ENCODE measurements at places on chromosomes 12 and 14.

- DNase-seq = no peak
Measured at GRCh38 chr12:132182711-132183365, 38.6 kb downstream of the NOC4L start.

DNA sequence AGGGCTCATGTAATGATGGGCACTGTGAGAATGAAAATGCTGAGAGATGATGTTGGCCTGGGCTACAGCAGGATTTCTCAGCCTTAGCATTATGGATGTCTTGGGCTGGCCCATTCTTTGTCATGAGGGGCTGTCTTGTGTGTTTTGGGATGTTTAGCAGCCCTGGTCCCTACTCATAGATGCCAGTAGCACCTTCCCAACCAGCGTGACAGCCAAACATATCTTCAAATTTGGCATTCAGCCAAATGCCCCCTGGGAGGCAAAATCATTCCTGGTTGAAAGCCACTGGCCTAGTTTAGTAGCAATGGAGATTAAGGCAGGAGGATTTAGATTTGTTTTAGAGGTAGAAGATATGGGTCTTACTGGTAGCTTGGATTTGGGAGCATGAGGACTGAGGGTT, 26.6 kb downstream of the UBE3B start:
- DNase-seq = no peak

GRCh38 chr14:79856381-79856780, 354.9 kb downstream of the DIO2 start:
- no peak for DNase-seq

DNA sequence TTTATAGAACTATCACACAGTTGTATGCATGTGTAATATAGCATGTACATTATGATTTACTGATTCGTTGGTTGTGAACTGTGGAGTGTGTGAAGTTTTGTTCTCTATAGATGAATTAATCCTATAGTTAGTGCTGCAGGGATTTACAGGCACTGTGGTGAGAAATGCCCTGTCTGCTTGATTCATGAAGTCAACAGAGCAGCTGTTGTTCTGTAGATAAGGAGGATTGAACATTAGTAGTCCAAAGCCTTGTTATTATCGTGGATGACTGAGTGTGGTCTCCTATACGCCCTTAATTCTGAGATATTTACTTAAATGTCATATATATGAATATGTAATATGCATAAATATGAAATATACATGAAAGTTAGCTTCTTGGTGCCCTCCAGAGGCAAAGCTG, 98.3 kb downstream of the DNAH10 start:
- DNase-seq = no peak

- no peak for DNase-seq
Measured at GRCh38 chr12:8630131-8630530, 17.5 kb upstream of the AICDA start.

GRCh38 chr12:71041476-71041875, 116.3 kb downstream of the TSPAN8 start:
- no peak for DNase-seq

DNA sequence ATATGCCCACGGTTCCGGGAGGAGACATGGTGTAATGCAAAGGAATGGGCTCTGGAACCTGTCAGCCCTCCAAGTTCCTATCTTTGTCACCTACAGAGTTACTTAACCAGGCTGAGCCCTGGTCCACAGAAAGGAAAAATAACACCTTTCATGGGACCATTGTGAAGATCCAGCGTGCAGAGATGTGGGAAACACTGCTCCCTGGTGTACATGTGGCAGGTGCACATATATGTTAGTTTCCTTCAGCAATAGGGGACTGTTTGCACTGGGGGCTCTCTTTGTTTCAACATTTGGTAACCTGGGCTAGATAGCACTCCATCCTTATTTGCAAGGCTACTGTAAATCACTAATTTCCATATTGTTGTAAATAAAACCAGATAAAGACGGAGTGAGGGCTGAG, 72.3 kb downstream of the ANO2 start:
- DNase-seq = no peak

GRCh38 chr12:130803702-130804101, 35.3 kb downstream of the STX2 start:
- DNase-seq = no peak

DNA sequence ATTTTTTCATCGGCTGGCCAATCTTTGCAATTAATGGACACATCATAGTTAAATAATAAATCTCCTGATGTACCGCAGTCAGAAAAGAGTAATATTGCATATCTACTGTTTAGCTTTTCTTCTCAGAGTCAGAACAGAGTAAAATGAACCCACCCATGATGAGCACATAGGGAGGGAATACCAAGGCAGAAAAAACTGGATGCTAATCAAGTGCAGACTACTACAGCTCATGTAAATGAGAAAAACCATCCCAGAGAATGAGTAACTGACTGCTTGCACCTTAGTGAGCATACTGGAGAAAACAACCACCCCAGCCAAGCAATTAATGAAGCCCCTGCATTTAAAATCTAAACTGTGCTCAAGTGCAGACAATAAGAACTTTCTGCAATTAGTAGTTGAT, 483.7 kb downstream of the MDGA2 start:
- no peak for DNase-seq

- no peak for DNase-seq
Measured at GRCh38 chr12:64029013-64029857, 184.7 kb downstream of the SRGAP1 start.

DNA sequence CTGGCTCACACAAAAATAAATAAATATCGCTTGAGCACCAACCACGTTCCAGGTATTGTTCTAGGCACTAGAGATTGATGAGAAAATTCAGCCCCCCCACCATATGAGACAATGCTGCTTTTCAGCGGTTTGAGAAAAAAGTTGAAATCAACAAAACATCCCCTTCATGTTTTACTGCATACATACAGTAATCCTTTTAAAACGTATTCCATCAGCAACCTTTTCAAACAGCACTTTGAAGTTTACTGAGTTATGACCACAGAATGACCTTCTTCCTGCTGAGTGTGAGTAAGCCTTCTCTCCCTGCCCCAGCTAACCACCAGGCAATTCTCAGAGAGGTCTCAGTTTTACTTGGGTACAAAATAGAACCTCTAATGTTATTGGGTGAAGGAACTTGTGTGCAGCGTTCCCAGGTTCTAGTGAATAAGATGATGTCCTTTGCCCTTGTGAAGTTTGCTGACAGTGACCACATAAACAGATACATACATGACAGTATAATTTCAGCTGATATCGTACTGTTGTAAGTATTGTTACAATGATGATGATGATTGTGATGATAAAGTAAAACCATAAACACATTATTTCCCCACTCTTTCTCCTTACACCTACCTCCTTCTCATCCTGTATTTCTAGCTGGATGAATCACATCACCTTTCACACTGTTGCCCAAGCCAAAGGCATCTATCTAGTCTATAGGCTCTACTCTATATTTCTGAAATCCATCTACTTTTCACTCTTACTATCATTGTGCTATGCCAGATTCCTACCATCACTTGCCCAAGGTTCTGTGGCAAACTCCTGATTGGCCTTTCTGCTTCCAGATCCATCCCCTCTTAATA, 124.4 kb upstream of the KRR1 start:
- peak; percentile 28 for DNase-seq

DNA sequence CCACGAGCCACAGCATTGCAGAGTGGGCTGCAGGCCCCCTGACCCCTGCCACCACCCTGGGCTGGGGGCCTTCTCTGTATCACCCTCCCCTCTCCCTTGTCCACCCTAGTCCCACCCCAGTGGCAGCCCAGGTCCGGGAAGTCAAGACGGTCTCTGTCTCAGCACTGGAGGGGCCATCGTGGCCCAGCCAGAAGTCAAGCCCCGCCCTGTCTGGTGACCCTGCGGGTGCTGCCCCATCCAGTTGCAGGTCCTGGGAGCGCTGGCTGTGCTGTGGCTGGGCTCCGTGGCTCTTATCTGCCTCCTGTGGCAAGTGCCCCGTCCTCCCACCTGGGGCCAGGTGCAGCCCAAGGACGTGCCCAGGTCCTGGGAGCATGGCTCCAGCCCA, 2.7 kb downstream of the PLD4 start:
- no peak for DNase-seq

- DNase-seq = no peak
Measured at GRCh38 chr14:100304825-100305323, 1.4 kb downstream of the SLC25A29 start.

DNA sequence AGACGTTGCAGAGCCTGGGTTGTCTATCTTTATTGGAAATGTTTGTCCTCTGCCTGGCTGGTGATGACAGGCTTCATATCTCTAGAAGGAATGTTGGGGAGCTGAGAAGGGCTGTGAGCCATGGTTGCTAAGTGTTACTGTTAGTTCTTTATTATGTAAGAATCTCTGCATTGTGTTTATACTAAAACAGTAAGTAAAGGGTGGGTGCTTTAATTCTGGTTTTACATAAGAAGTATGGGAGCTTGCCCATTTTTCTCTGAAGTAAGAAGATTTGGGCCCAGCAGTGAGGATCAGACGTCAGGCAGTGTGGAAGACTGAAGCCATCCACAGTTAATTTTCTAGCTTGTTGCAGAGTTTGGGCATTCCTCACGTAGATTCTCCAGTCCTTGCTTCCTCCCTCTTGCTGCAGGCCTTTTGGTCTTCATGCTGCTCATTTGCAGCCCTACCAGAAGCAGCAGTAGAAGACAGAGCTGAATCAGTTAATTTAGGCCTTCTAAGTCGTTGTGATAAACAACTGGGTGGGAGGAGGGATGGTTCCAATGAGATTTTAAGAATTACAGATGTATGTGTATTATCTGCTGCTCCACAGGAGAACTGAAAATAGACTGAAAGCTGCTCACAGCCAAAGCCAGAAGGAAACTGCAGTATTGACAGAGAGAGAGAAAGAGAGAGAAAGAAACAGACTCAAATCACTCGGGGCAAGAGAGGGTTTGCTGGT, 21.4 kb downstream of the WNT5B start:
- no peak for DNase-seq

- DNase-seq = no peak
Measured at GRCh38 chr12:49953151-49953550, 2.6 kb downstream of the AQP2 start.

DNA sequence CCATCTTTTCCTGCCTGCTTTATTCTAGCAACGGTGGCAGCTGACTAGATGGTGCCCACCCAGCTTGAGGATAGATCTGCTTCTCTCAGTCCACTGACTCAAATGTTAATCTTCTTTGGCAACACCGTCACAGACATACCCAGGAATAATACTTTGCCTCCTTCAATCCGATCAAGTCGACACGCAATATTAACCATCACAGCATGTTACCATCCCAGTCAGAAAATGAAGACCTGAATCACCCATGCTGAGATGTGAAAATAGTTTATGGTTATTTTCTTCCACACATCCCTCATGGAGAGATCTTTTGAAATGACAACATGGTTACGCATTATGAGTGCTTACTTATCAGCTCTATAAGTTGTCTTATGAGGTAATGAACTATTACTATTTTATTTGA, 392.8 kb downstream of the SEC23A start:
- no peak for DNase-seq

DNA sequence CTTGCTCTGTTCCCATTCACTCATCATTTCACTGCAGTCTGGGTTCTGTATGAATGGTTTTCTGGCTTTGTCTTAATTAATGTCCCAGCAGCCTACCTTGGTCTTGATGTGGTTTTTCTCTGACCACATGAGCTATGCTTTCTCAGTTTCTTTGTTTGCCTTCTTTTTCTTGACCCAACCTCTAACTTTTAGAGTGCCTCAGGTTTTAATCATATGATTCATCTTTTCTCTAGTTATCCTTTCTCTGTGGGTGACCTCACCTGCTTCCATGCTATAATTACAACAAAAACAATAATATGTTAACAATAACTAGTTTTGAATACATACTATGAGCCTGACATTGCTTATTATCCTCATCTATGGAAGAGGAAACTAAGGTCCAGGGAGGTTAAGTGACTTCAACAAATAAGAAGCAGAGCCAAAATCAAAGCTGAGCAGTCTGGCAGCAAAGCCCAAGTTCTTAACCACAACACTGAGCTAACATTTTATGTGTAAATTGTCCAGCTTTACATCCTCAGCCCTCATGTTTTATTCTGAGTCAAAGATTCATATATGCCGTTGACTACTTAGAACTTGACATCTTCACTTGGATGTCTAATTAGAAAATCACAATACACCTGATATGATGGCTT, 4.7 kb upstream of the EPYC start:
- DNase-seq = no peak

GRCh38 chr12:61384511-61384910, 875.7 kb upstream of the USP15 start:
- no peak for DNase-seq

- DNase-seq = no peak
Measured at GRCh38 chr12:58804749-58805148, 115.6 kb downstream of the LRIG3 start.

DNA sequence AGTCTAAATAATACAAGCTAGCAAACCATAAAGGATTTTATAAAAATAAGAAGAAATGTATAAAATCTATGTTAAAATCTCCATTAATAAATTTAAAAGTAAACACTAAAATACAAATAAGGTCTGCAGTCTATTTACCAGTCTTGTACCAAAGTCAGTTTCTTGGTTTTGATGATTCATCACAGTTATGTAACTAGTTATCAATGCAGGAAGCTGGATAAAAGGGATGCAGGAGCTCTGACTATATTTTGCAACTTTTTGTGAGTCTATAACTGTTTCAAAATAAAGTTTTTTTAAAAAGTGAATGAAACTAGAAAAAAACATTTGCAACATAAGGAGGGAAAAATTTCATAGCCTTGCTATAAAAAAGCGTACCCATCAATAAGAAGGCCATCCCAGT, 151.5 kb downstream of the DERA start:
- no peak for DNase-seq

- no peak for DNase-seq
Measured at GRCh38 chr14:73674986-73675385, 30.2 kb downstream of the DNAL1 start.

DNA sequence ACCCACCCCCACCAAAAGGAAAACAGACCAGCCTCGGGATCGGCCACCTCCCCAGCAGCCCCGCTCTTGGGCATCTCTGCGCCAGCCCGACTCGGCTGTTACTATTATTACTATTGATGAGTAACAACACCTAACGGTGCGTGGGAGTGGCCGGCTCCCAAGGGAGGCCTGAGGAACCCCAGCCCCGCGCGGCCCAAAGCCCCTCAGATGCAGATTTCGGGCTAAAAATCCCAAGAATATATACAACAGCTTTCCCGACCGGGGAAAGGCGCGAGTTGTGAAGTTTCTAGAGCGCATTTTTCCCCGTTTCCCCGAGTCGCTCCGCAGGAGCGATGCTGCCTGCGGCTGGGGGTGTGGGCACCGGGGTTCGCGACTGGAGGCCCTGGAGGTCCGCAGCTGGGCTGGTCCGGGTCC, 565 bp downstream of the NT5DC3 start:
- DNase-seq = no peak

All from SW 1271 (cell line).